Cardiac septum (tissue), 1 donor: ENCODE measurements at places on chromosomes 3 and 15.

GRCh38 chr15:73258271-73259108 is 110.3 kb downstream of the HCN4 start:
- no peak for DNase-seq

DNA sequence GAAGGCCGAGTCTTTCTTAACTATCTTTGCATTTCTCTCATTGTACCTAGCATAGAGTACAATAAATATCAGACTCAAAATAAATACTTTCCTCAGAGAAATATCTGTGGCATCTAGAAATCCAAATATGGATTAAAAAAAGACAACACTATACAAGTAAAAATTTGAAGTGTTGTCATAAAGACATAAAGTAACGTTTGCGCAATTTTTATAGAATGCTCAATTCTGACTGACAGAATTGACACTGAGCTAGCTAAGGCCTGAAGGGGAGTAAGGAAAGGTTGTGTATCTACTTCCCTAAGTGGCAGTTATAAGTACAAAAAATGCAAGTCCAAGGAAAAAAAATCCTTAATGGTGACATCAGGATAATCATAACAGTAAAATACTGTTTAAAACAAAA is 1.1 kb downstream of the SEC11A start:
- DNase-seq = no peak

GRCh38 chr3:165404357-165405027 is 208.3 kb upstream of the SLITRK3 start:
- DNase-seq = no peak

- DNase-seq = no peak
Measured at GRCh38 chr3:191774485-191774884, 313.5 kb downstream of the PYDC2 start.

DNA sequence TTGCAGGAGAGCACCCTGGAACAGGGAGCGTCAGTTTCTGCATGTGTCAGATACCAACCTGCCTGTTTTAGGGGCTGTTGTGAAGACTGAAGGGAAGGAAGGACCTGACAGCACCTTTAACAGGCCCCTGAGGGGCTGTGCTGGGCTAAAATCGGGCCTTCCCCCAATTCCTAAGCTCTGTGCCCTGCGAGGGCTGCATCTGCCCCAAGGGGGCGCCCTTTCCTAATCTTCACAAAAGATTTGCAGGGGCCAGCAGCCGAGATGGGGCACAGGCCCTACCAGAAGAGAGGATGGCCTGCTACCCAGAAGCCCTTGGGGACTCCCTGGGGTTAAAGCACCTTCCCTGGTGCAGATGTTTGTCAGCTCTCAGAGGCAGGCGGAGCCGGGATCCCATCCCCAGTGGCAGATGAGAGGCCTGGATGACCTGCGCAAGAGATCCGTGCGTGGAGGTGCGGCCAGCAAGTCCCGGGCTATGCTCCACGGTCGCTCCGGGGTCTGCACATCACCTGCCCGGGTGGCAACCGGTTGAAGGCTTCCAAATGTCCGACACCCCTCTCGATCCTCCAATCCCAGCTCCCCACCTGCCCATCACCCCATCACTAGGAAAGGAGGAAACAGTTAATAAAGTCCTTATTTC is 53.6 kb downstream of the RHCG start:
- no peak for DNase-seq

DNA sequence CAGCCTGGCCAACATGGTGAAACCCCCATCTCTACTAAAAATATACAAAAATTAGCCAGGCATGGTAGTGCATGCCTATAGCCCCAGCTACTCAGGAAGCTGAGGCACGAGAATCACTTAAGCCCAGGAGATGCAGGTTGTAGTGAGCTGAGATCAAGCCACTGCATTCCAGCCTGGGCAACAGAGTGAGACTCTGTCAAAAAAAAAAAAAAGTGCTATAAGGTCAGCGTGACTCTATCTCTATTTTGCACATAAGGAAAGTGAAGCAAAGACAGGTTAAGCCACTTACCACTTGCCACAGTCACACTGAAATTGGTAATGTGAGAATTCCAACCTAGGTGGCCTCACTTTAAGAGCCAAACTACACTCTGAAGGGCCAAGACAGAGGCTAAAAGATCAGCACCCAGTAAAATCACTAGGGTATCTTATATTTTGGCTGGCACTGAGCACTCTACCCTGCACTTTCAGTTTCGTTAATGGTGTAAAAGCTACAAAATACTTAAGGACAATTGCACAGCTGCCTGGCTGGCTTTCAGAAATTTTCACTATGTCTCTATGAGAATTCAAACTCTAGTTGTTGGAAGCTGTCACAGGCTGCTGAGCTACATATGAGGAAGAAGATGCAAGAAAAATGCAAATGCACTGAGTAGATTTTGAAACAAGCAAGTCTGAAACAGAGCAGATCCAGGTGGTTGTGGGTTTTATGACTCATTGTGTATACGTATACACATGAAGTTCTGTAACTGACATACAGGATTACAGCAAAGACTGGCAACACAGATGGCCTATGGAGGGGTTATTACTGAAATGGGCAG is 32.7 kb downstream of the TRANK1 start:
- DNase-seq = no peak

DNA sequence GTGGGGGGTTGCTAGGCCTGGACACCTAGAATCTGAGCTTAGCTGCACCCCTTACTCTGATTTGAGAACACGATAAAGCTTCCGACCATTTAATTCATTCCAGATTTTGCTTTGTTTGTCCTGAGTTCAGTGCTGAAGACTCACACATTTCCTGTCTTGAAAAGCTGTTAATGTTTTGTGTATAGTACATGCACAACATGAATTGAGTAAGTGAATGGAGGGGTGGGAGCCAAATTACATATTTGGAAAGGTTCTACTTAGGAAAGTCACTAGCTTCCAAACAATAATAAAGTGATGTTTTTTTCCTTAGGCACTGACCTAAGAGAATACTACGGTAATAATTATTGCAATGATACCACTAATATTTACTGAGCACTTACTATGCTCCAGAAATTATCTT is 955.2 kb upstream of the NR2F2 start:
- DNase-seq = no peak

GRCh38 chr3:112735926-112736325 is 95.0 kb upstream of the CCDC80 start:
- no peak for DNase-seq

- no peak for DNase-seq
Measured at GRCh38 chr3:18489939-18490338, 64.8 kb upstream of the SATB1 start.

DNA sequence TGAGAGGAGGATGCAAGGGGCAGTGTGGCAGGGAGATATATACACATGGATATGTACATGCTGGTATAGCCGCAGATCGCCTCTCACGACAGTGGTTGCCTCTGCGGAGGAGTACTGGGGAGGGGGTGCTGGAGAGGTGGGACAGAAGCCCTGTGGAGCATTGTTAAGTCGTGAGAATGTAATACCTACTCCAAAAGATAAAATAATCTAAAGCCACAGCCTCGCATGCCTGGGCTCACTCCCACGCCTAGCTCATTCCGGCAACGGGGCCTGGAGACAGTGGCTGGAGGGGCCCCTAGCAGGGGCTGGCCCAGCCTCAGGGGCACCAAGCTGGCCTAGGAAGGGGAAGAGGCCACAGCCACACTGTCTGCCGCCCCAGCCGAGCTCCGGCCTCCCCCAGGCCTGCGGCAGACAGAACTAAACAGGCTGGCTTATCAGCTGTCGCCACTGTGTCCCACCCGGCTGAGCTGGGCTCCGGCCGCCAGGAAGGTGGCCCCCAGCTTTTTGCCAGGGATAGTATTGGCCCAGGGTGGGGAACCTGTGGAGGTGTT is 65.1 kb upstream of the LCTL start:
- no peak for DNase-seq

DNA sequence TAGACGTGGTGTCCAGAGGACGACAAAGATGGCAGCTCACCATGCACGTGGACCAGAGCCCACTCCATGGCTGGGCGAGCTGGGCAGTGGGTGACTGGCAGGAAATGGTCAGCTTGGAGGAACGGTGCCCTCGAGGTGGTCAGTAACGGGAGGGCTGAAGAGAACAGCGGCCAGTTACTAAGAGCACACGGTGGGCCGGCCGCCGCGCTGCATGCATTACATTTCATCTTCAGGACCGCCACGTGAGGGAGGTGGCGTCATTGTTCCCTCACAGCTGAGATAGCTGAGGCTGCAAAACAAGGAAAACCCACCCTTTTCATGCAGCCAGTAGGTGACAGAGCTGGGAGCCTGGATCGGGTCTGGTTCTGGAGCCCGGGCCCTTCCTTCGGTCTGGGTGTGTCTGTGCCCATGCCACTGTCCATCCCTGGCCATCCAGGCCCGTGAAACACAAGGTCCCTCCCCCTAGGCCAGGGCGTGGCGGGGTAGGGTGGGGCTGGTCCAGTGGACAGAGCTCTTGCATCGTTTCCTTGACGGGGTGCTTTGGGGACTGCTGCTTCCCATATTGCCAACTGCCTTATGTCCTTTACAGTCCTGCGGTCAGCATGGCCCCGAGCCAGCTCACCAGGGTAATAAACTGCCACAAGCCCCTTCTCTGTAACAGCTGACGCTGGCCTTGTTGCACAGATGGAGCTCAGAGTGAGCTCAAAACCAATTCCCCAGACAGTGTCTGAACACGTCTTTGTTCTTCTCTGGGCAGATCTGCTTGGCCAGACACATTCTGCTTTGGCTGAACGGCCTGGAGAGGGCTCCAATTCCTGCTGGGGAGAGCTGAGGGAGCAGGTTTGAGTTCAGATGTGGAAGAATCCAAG is 51.8 kb downstream of the RGMA start:
- DNase-seq = peak; percentile 77

GRCh38 chr3:38998086-38998485 is 53.7 kb downstream of the SCN11A start:
- no peak for DNase-seq

DNA sequence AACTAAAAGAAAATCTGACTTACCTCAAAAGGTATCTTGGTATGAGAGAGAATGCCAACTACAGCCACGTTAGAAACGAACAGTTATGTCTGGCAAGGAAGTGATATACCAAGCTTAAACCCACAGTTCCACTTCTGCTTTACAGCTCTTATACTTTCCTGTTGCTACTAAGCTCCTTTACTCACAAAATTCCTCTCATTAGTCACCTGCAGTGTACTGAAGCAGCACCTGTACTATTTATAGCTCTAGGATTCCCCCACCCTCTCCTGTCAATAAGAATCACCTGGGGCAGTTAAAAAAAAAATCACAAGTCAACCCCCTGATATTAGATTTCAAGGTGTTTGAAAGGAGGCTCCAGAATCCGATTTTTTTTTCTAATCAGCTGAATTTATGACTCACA is 2.9 kb upstream of the TMEM266 start:
- no peak for DNase-seq

GRCh38 chr3:76438971-76439370 is 600.9 kb upstream of the ROBO2 start:
- DNase-seq = no peak

- no peak for DNase-seq
Measured at GRCh38 chr15:64597477-64597822, 137.1 kb downstream of the ZNF609 start.

DNA sequence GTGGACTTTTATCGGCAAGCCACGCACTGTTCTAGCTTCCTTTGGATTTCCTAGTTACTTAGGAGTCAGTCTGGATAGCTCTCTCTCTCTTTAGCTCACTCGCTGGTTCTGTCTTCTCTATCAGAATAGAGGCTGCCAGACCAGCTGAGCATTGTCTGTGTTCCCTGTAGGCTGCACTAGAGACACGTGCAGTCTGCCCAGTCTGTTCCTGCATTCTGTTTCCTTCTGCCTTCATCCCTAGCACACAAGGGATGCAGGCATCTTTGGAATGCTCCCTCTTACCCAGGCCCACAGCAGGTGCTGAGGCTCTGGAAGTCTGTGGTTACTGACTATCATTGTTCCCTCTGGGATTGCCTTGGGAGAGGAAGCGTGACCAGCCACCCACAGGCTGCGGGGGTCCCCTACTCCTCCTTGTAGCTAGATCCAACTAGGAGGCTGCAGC is 322.8 kb downstream of the ZNF621 start:
- DNase-seq = no peak

DNA sequence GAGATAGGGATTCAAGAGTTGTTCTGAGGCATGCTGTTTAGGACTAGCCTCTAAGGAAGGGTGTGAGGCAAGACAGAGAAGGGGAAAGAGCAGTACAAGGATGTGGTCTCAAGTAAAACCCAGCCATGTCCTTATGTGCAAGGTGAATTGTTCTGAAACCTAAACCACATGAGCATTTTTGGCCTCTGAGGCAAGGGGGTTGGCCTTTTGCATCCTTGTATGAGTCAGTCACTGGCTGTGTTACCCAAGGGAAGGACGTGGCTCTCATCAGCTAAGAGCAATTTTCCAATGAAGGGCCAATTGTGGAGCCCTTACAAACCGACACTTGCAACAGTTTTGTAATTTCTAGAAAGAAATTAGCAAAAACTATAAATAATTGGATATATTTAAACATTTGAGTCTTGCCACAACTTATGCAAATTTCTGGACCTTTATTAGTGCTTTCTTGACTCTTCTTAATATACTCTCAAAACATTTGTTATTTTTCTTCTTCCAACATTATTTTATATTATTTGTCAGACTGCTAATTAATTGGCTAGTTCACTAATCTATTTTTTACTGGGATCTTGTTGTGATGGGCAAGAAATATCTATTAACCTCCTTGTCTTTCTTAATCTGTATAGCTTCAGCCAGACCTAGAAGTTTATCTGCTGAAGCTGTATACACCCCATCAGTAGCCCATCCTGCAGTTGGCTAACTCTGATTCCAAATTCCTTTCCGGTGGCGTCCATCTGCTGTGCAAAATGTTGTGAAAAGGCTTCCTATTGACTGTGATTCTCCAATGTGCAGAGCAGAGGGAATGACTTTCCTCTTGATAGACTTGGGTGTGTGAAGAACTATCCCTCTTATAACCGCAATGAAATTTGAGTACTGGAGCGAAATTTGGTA is 97.7 kb upstream of the P2RY1 start:
- no peak for DNase-seq

GRCh38 chr3:100269410-100270214 is 8.8 kb downstream of the TBC1D23 start:
- no peak for DNase-seq

DNA sequence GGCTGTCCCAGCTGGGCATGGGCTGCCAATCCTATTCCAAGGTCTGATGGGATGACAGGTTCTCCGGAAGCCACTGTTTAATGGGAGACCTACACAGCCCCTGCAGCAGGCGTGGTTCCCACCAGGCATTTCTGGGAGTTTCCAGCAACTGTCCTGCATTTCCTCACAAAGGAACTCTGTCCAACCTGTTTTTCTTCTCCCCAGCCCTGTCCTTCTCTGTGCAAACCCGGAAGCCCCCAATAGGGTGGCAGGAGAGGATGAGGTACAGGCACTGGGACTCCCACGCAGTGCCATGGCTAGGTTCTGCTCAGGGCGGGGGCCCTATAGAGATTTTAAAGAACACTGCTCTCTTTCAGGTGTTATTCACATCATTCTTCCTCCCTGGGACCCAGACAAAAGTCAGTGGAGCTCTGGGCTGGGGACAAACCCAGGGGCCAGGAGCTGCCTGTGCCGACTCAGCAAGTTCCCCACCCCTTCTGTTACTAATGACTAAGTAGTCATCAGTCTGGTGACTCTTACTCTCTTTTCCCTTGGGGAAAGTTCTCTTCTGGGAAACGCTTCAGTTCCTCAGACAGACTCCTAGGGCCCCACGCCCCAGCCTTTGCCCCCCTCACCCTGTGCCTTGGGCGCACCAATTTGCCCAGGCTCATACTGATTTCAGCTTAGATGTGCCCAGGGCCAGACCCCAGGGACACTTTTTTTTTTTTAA is 97.7 kb downstream of the CD47 start:
- DNase-seq = no peak
